Renal cortical epithelial cell (primary cell): ENCODE measurements at places on chromosomes 6 and 20. TPM values are rescaled to one million over a fixed set of nuclear protein-coding genes. Genes with fewer than 3 reads are reported as not detected.

DNA sequence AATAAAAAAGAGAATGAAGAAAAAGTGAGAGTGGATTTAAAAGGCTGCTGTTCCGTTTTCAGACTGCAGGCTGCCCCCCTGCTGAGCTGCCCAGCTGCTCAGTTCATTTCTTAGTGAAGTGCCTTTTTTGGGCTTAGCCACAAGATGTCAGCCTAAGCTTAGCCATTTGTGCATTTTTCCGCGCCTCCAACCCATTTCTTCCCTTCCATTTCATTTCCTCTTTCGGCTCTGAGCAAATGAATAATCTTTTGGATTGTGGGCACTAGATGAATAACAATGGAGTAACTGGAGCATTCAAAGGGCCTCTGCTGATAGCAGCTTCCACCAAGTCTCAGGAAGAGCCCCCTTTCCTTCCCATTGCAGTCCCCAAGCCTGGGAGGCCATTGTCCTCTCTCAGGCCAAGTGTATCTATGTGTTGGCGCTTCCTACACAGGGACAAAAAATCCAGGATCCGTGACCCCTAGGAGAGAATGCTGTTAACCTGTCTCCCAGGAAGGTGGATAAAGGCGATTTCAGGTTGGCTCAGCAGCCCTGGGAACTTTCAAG lies 83.5 kb upstream of the SPTLC3 start:
- peak; percentile 83 for DNase-seq

- DNase-seq: peak; percentile 44
Measured at GRCh38 chr6:87660226-87660911, 41.7 kb downstream of the AKIRIN2 start.

DNA sequence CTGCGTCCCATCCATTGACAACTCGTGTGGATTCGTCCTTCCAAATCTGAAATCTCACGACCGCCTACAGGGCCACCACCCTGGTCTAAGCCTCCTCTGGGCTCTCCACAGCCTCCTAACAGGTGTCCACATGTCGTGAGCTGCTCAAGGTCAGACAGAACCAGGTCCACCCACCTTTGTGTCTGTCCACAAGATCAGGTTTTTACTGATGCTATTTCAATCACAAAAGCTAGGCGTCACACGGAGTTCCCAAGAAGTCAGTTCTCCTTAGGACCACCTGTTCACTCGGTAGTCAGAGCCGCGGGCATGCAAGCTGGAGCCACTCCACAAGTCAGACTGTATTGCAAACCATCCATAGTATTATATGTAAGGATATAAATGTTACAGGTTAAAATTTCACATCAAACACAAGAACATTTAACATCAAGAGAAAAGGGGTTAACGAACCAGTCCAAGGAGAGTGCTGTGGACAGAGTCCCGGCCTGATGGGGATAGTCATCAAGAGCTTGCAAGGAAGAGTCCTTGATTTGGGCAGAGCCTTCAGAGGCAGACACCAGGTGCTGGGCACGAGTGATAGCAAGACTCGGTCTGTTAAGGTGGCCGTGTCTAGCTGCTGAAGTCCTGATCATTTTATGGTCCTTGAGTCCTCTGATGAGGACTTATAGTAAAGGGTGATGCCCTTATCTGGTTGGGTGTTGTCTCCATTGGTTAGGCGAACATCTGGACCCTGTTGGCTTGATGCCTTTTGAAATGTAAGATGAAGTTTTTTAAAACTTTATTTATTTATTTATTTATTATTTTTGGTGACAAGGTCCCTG lies 731 bp upstream of the DNPH1 start:
- no peak for DNase-seq

DNA sequence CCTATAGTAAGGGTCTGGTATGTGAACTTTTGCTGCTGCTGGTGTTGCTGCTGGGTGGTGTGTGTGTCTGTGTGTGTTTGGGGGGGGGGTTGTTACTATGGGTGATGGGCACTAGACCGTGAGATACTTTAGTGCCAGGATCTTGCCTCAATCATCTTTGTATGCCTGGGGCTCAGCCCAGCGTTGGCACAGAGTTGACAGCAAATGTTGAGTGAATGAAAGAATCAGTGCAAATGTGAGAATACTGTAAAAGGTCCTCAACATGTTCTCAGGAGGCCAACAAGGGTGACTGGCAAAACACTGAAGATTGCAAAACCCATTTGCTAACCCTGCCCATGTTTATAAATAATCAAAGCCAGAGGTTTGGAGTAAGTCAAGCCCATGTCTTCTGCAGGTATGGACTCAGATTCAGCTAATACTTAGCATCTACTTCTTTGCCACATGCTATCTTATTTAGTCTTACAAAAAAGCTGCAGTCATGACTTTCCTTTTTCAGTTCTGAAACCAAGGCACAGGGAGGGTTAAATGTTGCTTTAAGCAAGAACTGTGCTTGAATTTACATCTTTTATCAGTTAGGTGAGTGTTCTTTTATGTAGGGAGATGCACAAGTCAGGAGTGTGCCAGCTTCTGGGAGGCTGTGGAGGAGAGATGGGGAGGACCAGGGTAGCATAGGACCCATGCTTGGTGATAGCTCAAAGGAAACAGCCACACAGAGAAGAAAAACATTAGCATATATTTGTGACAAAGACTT lies 125.3 kb upstream of the SPACA1 start:
- DNase-seq: peak; percentile 52

- peak; percentile 78 for DNase-seq
Measured at GRCh38 chr6:44025226-44025625, 102.0 kb downstream of the MRPL14 start.

TRIM10 gene
- under 0.01 TPM in 1 of 2 replicates, not detected in the other for total RNA-seq

ARMH2 gene
- not detected in 2 replicates for total RNA-seq

DNA sequence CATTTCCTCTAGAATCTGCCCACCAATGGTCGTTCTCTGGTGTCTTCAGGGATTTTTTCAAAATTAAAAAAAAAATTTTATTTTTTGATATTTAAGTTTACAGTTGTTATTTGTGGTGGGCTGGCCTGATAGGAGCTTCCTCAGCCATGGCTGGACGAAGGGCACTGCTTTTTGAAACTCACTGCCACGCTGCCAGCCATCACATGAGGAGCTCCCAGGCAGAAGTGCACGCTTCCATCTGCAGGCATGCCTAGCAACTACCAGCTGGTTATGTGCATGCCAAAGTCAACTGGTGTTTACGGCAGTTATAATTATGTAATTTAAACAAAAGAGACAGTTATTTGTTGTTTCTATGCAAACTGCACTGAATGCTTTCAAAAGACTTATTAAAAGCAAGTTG lies 105.1 kb downstream of the IRF4 start:
- no peak for DNase-seq

ULBP2 gene
- 8.2 and 14.4 TPM in 2 replicates for total RNA-seq

GRCh38 chr20:34577061-34577460 lies 18.5 kb downstream of the MAP1LC3A start:
- no peak for DNase-seq

DNA sequence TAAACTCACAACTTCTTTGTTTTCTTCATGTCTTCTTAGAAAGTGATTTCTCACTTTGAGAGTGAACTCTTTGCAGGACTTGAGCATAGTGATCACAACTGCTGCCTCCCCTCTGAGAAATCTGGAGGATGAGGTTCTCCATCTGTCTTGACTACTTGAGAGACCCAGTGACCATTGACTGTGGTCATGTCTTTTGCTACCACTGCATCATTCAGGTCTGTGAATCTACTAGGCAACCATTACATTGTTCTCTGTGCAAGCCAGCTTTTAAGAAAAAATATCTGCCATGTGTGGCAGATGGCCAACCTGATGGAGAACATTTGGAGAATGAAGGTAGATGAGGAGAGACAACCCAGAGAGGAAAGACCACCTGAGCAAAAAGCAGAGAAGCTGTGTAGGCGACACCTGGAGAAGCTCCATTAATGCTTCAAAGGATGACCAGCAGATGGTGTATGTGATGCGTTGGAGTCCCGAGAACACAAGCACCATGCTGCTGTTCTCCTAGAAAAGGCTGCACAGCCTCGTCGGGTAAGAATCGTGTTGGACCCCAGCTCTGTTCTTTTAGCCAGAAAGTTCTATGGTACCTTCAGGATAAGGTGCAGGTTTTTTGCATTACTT lies 25.1 kb upstream of the TRIM26 start:
- DNase-seq: peak; percentile 4

GJA10 gene
- total RNA-seq: not detected in 2 replicates

DNA sequence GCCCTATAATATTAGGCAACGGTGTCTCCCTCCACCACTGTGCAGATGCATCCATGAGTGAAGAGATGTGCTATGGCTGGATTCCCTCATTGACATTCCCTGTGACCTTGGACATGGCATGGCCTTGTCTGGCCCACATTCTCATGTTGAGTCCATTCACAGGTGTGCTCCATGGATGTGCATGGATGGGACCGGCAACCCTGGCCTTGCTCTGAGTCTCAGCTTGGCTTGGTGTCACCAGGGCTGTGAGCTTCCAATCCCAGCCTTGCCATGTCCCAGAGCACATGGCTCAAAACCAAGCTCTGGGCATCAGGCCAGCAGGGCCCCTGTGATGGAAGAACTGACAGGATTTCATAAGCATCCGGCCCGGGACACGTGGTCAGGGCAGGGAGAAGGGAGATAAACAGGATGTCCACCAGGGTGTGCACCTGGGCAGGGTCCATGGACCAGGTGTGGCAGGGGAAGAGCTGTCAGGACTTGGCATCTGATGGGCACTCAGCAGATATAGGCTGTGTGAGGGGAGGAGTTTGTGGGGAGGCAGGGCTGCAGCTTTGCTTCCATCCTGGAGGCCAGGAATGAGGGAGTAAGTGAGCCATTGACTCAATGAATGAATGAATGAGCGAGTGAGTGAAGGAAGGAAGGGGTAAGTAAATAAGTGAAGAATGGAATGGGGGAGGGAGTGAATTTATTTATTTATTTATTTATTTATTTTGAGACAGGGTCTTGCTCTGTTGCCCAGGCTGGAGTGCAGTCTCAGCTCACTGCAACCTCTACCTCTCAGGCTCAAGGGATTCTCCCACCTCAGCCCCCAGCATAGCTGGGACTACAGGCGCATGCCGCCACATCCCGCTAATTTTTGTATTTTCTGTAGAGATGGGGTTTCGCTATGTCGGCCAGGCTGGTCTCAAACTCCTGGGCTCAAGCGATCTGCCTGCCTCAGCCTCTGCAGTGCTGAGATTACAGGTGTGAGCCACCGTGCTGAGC lies 15.7 kb downstream of the NRSN2 start:
- peak; percentile 91 for DNase-seq

DNA sequence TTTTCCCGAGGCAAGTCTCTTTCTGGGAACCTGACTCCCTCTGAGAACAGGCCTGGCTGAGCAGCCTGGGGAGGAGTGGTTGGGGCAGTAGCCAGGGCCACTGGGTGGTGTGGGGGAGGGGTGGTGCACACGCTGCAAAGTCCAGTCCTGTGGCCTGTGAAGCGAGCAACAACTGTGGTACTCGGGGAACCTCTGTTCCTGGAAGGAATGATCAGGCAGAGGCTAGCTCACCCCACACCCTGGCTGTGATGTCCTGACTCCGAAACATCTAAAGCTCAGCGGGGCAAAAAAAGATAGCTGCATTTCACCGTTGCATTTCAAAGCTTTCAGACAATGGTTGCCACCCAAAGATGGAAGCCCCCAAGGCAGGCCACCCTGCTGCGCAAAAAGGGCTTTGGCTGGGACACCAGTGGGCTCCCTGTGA lies 25.5 kb downstream of the PCK1 start:
- DNase-seq: peak; percentile 52

ANKS1A gene
- 11.6 and 24.5 TPM in 2 replicates for total RNA-seq

GRCh38 chr20:44866703-44867335 lies 18.7 kb upstream of the YWHAB start:
- DNase-seq: no peak

RAET1G gene
- 0.15 TPM in 1 of 2 replicates, not detected in the other for total RNA-seq

BHLHE23 gene
- not detected in 2 replicates for total RNA-seq

TMEM74B gene
- 0.17 and 0.45 TPM in 2 replicates for total RNA-seq

DNA sequence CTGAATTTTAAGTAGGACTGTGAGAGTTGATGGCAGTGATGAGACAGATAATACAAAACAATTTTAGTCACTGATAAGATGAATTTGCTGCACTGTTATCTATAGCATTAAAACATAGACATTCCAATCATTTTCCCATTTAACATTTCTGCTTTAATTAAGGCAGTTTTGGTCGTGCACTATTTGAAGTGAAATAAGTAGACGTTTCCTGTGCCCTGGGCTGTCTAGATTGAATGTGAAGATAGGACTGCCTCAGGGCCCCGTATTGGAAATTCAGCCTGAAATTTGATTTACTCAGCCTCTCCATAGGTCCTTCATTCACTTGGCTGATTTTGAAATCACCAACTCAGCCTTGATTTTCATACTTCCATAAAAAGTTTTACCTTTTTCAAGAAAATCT lies 48.3 kb downstream of the ARID1B start:
- no peak for DNase-seq

- peak; percentile 67 for DNase-seq
Measured at GRCh38 chr6:134352786-134353480, 35.0 kb upstream of the SGK1 start.

GRCh38 chr20:51393571-51393970 lies 148.9 kb downstream of the NFATC2 start:
- no peak for DNase-seq

- DNase-seq: no peak
Measured at GRCh38 chr20:59698598-59698997, 94.3 kb downstream of the PHACTR3 start.

TMEM244 gene
- not detected in 2 replicates for total RNA-seq

GRCh38 chr6:152293404-152293803 lies 343.8 kb downstream of the SYNE1 start:
- DNase-seq: no peak

RIPPLY2 gene
- total RNA-seq: not detected in 2 replicates

GRCh38 chr6:138517635-138518034 lies 18.3 kb upstream of the NHSL1 start:
- DNase-seq: no peak

FAM83D gene
- total RNA-seq: 0.99 and 13.7 TPM in 2 replicates

GRCh38 chr6:67563671-67564070 lies 1071.4 kb upstream of the ADGRB3 start:
- DNase-seq: no peak

CRISP2 gene
- 0.10 TPM in 1 of 2 replicates, not detected in the other for total RNA-seq

DNA sequence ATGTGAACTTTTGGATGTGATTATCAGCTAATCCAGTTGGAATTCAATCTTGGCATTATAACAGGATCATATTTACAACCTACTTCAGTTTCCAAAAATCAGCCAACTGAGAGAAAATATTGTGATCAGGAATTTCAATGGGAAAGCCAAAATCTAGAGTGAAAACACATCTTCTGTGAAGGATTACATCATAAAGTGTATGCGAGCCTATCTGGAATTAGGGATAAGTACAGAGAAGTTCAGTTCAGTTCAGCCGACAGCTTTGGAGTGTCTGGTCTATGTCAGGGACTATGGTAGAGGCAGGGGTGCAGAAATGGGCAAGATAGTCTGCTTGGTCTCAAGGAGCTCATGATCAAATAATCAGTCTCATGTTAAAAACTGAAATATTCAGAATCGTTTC lies 12.3 kb upstream of the PRIM2 start:
- no peak for DNase-seq

GRCh38 chr6:129014302-129014701 lies 131.4 kb downstream of the LAMA2 start:
- DNase-seq: no peak
